ENCODE measurements at places on chromosomes 7 and 10.

DNA sequence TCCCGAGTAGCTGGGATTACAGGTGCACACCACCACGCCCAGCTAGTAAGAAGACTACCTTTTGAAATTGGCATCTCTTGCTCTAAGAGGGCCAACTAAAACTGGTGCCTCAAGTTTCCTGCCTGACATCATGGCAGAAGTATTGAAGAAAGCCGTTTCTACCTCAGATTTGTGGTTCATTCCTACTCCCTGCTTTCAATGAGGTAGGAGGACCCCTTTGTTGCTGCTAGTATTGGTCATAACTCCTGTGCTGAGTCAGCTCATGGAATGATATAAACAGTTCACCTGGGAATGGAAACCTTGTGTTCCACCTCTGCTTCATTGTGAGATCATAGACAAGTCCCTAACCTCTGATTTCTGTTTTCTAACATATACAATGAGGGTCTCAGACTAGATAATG lies 82.8 kb downstream of the CDK6 start:
- DNase-seq: no peak

GRCh38 chr10:95694665-95695064 lies 938 bp upstream of the TCTN3 start:
- no peak for DNase-seq

DNA sequence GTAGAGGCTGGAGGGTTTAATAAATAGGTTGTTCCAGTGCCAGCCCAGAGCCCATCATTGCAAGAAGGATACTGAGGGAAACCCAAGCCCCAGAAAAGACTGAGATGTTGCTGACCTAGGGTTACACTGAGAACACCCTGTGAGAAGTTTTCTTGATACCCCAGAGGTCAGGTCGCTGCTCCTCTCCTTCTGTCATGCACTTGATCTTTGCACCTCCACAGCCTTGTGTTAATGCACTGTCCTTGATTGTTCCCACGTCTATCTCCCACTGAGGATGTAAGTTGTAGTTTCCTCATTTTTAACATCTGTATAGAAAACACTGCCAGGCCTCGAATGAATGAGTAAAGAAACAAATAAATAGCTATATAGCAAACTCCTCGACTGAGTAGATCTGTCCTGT lies 195.3 kb upstream of the AHR start:
- DNase-seq: no peak

DNA sequence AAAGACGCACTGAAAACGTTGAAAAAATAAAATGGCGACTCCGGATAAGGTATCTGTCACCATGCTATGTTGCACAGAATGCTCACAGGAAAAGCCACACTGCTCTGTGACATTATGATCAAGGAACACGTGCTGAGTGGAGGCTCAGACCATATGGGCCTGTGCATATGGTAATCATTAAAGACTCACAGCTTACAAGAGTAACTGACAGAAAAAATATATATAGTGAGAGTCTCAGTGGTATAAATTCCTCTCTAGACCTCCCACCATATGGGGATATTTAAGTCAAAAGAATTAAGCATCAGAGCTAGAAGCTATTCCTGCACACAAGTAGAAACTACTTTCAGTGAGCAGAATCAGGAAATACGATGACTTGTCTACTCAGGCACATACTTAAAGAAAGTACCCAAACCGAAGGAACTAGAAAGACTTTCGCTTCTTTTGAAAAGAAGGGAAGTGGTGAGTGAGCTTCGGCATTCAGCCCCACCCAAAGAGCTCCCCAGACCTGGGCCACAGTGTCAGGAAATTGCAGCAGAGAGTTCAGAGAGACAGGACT lies 65.1 kb upstream of the MPP7 start:
- no peak for DNase-seq

- DNase-seq: no peak
These were observed 90.0 kb downstream of the EGFR start for GRCh38 chr7:55108818-55109217.

- no peak for DNase-seq
These were observed 16.8 kb upstream of the RAMP3 start for GRCh38 chr7:45140827-45141226.

GRCh38 chr10:124721330-124722045 lies 22.7 kb downstream of the FAM53B start:
- no peak for DNase-seq

GRCh38 chr10:84521468-84521867 lies 193.1 kb downstream of the CCSER2 start:
- no peak for DNase-seq

DNA sequence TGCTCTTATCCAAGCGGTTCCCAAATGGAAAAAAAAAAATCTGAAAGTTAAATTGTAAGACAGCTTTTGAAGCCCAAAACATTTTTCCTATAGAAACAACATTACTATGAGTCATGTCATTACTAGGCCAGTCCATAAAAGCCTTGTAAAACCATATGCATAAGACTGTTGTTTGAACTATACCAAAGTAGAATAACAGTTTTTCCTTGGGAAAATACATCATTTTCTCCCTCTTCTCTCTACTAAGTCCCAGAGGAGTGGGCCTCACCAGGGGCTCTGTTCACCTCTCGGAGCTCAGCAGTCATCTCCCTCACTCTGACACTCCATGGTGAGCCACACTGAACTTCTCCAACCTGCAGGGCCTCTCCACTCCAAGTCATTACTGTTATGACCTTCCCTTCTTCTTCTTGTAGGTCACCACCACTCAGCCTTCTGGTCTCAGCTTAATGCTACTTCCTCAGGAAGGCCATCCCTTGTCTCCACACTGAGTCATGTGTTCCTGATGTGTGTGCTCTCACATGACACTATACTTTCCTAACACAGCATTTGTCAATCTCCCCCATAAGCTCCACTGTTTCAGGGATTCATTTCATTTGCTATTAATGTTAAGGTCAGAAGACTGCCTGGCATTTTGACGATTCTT lies 32.5 kb downstream of the ZNF438 start:
- no peak for DNase-seq

- no peak for DNase-seq
These were observed 8.9 kb downstream of the CDK14 start for GRCh38 chr7:90605055-90605454.

GRCh38 chr7:8296362-8296659 lies 34.3 kb upstream of the ICA1 start:
- no peak for DNase-seq

GRCh38 chr7:84204655-84205054 lies 10.1 kb upstream of the SEMA3A start:
- no peak for DNase-seq

- DNase-seq: no peak
These were observed 77.5 kb downstream of the ARID5B start for GRCh38 chr10:61978965-61979364.

DNA sequence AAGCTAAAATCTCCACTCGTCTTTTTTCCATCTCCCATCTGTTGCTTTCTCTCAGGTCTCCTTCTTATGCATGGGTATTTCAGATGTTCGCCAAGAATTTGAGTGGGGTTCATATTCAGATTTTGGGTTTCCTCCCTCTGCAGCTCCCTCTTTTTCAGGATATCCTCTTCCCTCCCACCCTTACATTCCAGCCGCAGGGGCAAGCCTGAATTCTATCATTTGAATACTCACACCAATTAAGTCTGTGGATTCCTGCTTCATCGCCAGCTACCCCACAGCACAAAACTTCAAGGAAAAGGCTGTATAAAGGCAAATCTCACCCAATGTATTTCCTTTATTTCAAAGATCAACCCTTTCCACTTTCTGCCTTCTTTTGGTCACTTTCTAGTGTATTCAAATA lies 41.6 kb upstream of the FOXI2 start:
- DNase-seq: no peak

- peak; percentile 64 for DNase-seq
These were observed 107.3 kb downstream of the AHR start for GRCh38 chr7:17405786-17406185.

DNA sequence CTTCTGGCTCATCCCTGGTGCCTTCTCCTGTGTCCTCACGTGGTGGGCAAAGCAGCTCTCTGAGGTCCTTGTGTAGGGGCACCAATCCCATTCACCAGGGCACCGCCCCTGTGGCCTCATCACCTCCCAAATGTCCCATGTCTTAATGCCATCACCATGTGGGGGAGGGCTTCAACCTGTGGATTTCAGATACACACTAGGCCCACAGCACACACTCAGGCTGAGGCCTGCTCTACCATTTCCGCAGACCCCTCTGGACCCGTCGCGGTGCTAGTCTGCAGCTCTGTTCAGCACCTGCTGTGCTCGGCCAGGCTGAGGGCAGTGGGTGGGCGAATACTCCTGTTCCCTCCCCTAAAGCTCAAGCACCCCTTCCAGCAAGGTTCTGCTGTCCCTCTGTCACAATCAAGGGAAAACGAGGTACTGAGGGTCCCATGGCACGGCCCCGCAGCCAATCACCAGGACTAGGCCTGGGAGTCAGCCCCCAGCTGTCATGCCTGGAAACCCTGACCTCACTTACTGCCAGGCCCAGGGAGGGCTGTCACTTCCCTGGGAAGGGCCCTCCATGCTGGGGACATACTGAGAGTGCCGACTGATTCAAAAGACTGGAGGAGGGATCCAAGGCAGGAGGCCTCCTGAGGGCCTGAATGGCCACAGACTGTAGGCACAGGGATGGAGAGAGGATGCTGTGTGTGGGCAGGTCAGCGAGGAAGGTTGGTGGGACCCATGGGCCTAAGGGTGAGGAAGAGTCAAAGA lies 123.8 kb upstream of the RET start:
- DNase-seq: no peak

DNA sequence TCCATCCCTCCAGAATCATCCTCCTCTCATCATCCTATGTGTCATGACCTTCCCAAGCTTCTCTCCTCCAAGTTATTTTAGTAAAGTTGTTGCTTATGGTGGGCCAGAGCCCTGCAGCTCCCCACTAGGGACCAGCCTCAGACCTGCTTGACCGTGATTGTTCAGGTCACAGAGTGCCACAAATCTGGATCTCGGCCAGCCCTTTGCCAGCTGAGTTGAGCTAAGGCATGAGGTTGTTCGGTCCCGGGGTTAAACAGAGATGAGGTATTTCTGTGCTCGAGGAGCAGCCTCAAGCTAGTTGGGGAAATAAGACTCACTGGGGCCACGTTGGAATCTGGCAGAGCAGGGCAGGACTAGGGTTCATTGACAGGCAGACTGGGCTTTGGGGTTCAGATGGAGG lies 66.3 kb upstream of the PPIF start:
- no peak for DNase-seq

DNA sequence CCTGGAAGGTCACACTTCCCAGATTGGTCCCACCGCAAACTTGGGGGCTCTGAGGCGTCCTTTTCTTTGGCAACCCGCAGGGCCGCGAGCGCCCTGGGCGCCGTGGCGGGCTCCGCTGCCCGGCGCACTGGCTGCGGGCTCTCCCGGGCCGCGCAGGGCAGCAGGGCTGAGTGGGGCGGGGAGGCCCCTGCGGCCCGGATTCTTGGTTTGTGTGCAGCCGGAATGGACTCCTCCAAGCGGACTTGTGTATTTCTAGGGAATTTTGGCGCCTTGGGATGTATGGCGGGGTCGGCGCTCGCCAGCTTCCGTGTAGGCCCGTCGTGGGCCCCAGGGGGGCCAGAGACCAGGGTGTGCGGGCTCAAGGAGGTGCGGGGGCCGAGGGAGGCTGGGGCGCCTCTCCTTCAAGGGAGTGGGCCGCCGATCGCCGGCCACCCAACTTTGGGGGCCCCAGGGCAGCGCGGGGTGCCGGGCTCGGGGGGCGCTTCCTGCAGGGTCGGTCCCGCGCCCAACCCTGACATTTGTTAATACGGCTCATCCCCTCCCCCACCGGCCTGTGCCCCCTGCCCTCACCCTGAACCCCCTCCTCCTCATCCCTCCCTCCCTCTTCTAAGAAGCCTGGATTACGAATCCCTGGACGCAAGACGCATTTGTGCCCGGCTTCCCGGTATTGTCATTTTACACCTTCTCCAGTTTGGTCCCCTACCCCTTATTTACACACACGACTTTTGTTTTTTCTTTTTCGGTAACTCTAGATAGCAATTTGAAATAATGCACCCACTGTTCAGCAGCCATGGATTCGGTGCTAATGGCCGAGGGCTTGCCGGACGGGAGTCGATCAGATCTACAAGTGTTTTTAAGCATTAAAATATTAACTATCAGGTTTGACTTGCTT lies 2.5 kb downstream of the TCF7L2 start:
- no peak for DNase-seq

GRCh38 chr7:28815928-28816373 lies 142.2 kb downstream of the TRIL start:
- no peak for DNase-seq

DNA sequence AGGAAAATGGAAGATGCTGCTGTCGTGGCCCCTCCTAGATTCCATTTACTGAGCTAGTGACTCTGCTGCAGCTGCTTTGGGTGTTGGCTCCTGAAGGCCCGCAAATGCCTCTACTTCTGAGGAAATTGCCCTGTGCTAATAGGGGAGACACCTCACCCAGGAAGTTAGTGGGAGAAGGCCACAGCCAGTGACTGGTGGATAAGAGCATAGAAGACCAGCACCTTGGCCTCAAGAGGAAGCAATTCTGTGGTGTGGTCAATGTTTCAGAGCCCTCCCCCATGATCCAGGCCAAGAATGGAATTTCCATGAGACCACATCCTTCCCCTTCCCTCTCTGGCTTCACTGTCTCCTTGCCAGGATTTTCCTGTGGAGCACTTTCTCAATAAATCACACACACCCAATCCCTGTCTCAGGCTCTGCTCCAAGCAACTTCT lies 25.0 kb upstream of the FZD1 start:
- no peak for DNase-seq

- no peak for DNase-seq
These were observed 425.1 kb upstream of the LRGUK start for GRCh38 chr7:133702078-133702477.

DNA sequence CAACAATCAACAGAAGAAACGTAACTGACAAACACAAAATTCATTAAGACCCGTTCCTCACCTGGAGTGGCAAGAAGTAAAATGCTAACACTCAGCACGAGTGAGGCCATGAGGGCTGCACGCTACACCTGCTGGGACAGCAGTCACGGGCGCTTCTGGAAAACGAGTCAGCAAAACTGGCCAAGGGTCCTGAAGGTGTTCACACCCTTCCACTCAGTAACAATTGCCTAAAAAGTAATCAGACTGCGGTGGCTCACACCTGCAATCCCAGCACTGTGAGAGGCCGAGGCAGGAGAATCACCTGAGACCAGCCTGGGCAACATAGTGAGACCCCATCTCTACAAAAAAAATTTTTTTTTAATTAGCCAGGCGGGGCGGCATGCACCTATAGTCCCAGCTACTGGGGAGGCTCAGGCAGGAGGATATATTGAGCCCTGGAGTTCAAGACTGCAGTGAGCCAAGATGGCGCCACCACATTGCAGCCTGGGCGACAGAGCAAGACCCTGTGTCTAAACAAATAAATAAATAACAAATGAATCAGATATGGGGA lies 199.1 kb downstream of the MAD1L1 start:
- DNase-seq: no peak

DNA sequence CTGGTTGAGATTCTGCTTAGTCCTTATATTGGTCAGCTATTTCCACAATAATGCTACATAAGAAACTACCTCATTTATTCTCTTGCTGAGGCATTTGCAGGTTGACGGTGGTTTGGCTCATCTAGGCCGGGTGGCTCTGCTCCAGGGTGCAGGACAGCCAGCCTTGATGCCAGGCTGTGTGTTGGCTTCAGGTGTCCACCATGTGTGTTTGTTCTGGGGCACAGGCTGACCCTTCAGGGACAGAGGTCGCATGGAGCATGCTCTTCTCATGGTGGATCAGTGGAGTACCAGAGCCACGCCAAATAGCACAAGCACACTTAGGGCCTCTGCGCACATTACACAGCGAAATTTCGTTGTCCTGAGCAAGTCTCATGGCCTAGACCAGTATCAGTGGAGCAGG lies 249.9 kb downstream of the LRMDA start:
- DNase-seq: no peak

GRCh38 chr7:34552502-34552901 lies 105.5 kb upstream of the NPSR1 start:
- no peak for DNase-seq

GRCh38 chr10:80500572-80501380 lies 36.9 kb upstream of the SH2D4B start:
- DNase-seq: no peak

GRCh38 chr7:151322906-151323305 lies 18.7 kb upstream of the NUB1 start:
- DNase-seq: no peak
